ENCODE measurements at places on chromosomes 11 and 22.

DNA sequence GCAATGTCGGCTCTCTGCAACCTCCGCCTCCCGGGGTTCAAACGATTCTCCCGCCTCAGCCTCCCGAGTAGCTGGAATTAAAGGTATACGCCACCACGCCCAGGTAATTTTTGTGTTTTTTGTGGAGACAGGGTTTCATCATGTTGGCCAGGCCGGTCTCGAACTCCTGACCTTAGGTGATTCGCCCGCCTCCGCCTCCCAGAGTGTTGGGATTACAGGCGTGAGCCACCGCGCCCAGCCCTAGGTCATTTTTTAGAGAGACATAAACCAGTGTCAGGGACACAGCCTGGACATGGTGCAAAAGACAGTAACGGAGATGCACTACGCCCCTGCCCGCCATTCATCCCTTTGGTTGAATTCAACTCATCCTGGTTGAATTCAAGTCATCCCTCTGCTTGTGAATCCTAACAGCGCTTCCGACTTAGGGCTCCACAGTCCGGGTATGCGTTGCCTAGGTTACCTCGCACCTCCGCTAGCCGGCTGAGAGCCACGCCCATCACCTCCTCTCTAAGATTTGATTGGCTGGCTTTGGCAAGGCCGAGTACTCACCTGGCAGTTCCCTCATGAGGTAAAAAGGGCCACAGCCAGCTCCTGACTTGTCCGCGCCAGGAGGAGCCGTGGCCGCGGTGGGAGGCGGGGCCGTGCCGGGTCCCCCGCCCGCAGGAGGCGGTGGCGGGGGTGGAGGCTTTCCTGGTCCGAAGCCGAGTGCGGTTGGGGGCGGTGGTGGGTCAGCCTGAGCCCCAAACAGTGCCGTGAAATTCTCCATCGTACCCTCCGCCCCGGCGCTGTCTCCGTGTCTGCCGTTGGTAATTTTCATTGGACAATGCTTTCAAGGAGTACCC is at the start of gene MED19:
Gene MED19 (minus strand): TSS at position 802 of the 842 bp plus-strand sequence. CDS start 36 bp downstream, at position 766.
- peak; percentile 76 for DNase-seq

GRCh38 chr11:93579187-93579751 is 36.1 kb upstream of the SMCO4 start:
- no peak for DNase-seq

GRCh38 chr22:23137468-23137867 is 4.3 kb downstream of the RSPH14 start:
- DNase-seq, result no peak

DNA sequence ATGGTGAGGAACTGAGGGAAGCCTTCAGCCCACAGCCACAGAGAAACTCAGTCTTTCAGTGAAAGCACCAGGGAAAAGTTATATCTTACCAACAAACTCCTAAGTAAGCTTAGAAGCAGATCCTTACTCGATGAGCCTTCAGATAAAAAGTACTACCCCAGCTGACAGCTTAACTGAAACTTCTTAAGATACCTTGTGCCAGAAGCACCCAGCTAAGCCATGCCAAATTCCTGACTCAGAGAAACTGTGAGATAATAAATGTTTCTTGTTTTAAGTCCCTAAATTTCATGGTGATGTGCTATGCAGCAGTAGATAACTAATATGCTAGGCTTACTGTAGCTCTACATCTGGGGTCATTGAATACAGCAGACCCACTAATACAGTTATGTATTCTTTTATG is 2025.0 kb downstream of the LRRC4C start:
- DNase-seq, result no peak

- DNase-seq, result no peak
Measured at GRCh38 chr11:79960461-79960860, 519.6 kb upstream of the TENM4 start.

GRCh38 chr11:16194566-16194965 is 161.8 kb downstream of the SOX6 start:
- no peak for DNase-seq

DNA sequence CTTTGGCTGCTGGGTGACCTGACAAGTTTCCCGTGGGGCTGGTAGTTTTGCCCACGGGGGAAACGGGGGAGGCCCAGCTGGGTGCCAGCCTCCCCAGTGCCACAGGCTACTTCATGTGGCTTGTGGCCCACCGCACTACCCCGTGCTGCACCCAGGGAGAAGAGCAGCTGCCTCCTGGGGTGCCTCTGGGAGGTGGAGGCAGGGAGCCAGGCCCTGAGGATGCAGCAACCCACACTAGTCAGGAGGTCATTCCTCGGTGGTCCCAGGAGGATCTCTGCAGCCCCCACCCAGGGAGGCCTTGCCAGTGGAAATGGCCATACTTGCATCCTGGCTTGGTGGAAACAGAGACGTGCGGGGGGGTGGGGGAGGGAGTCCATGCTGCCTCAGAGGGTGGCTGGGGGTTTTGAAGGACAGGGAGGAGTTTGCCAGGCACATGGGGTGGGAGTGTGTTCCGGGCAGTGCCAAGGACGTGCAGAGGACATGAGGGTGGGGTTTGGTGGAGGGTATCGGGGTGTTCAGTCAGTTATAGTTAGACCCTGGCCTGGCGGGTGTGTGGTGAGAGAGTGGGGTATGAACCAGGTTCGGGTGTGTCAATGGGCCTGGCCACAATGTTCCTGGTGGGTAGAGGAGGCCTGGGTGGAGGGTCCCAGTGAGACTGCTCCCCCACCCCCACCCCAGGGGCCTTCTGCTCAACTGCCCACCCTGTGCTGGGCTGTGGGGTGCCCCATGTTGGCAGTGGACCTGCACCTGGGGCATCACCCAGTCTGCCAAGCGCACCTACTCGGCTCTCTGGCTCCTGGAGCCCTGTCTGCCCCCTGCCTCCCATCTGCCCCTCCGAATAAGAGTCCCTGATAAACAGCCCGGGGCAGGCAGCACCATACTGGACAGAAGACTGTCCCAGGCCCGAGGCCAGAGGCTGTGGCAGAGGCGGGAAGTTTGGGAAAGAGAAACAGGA is 3.8 kb downstream of the PIM3 start:
- DNase-seq, result no peak

GRCh38 chr11:79200398-79201070 is 240.3 kb downstream of the TENM4 start:
- no peak for DNase-seq

- DNase-seq, result peak; percentile 62
Measured at GRCh38 chr11:20310137-20310536, 53.4 kb upstream of the HTATIP2 start.

- no peak for DNase-seq
Measured at GRCh38 chr11:120925944-120926343, 98.0 kb upstream of the TBCEL start.

GRCh38 chr11:114156131-114156581 is 96.6 kb downstream of the ZBTB16 start:
- no peak for DNase-seq

- DNase-seq, result peak; percentile 71
Measured at GRCh38 chr11:122069707-122070360, 46.2 kb downstream of the BLID start.

DNA sequence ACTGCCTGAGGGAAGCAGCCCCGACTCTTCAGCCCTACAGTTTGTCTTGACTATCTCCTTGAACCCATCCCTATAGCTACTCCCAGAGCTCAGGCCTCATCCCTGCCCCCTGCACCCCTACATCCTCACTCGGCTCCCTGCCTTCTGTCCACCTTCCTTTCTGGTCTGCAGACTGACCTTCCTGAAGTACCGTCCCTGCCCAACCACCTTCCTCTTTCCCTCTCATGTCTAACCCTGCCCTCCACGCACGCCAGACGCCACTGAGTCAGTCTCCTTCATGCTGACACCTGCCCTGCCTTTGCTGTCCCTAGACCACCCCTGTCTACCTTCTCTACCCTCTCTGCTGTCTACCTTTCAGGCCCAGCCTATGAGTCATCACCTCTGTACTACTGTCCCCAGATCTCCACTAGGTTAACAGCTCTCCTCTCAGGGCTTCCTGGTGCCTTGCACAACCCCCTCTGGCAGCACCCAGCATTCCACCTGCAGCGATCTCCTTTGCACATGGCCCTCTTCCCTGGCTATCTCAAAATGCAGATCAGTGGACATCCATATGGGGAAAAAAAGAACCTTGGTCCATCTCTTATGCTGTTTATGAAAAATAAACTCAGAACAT is 8.9 kb downstream of the KCTD21 start:
- no peak for DNase-seq

DNA sequence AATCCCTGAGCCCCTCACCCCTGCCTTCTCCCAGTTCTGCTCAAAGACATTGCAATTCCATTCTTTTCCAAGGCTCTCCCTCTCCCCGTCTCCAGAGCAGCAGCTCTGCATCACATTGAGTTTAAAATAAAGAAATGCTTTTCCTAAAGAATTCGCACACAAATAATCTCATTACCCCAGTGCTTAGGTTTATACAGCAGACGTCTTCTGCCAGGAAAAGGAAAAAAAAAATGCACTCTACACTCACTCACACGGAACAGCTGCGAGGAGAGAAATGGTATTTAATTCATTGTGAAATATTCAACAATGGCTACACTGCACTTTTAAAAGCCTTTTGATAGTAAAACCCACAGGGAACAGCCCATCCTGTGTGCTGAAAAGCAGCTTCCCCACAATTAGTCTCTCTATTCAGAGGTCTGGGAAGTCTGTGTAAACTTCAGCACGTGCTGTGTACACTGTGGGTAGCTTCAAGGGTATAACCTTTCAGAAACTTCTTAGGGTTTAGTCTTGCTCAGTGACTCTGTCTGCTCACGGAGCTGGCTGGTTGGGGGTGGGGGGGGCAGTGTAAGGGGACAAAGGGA is 42.8 kb downstream of the ETS1 start:
- DNase-seq, result no peak
